Glomerular endothelial cell (primary cell): ENCODE measurements at places on chromosomes 4 and X. TPM values are rescaled to one million over a fixed set of nuclear protein-coding genes. Genes with fewer than 3 reads are reported as not detected.

The ZNF141 gene
- 2.2 and 8.5 TPM in 2 replicates for total RNA-seq

The TBC1D8B gene
- total RNA-seq: 4.6 and 7.1 TPM in 2 replicates

The COPS4 gene
- total RNA-seq: 43.5 and 65.9 TPM in 2 replicates

DNA sequence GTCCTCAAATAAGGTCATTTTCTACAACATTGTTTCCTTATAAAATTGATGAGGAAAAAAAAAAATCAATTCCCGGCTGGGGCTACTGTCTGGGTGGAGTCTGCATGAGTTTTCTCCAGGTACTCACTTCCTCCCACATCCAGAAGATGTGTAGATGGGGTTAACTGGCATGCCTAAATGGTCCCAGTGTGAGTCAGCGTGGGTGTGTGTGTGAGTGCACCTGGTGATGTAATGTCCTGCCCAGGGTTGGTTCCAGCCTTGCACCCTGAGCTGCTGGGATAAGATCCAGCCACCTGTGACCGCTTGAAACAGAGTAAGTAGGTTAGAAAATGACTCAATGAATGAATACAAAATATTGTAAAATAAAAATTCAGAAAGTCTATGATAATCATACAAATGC lies 11.1 kb downstream of the USP26 start:
- no peak for DNase-seq

The GRIA3 gene
- total RNA-seq: 0.53 and 0.58 TPM in 2 replicates

- DNase-seq: no peak
These were observed 64.0 kb downstream of the NBDY start for GRCh38 chrX:56793112-56793430.

- no peak for DNase-seq
These were observed 1159.7 kb upstream of the PCDH7 start for GRCh38 chr4:29560452-29560851.
